NCI-H2029 treated with DMSO at 0.1 percent for 48 hours (cell line): ENCODE measurements at places on chromosomes 1 and 21.

DNA sequence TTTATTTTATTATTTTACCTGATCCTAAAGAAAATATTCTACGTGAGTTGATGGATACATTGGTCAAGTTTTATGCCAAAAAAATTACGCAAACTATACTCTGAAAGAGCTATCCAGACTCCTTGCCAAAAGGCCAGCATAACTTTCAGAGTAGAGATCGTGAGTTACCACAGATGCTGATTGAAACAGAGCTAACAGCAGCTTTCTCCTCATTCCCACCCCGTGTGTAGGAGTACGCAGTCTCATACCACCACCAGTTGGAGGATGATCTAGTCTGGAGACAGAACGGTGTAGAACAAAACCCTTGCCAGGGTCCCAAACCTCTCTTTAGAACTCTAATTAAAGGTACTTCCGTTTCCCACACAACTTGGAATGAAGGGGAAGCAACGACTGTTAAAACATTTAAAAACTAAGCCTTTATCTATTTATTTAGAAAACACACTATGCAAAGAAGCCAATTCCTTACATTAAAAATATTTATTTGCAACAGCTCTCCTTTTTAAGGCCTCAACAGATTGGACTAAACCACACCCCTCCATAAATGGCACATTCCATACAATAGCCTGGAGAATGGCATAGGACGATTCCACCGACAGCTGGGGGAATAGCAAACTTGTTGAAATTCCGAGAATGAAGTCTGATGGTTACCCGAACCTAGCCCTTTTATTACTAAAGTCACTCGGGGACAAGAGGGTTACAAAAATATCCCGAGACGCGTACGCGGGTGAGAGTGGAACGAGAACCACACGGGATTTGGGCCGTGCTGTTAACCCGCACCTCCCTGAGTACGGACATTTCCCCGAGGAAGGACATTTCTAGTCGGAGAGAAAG lies 1.4 kb downstream of the NUCKS1 start:
- DNase-seq = peak; percentile 27

- no peak for DNase-seq
Measured at GRCh38 chr1:89971600-89971999, 23.3 kb upstream of the ZNF326 start.

- DNase-seq = no peak
Measured at GRCh38 chr21:45724345-45724961, 80.9 kb downstream of the PCBP3 start.

DNA sequence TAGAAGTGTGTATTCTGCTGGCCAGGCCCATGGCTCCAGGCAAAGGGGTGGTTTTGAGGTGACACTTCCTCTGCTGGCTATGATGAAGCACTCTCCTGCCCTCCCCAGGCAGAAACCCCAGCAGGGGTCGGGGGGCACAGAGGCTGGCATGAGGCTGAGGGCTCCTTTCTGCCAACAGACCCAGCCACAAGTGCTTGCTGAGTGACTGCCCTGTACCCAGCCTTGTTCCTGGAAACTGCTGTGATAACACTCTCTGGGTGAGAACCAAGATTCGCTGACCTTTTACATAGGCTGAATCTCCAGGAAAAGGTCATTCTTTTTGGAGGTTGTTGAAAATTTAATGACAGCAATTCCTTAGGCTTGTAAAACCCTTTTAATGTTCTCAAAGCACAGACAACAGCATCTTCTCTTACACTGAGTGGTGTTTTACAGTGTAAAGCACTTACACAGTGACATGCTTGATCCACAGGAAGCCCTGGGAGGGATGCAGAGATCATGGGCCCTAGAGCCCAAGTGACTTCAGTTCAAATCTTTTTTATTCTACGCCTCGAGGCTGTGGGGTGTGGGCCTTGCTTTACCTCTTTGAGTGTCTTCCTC lies 155.5 kb upstream of the FGGY start:
- DNase-seq = no peak

DNA sequence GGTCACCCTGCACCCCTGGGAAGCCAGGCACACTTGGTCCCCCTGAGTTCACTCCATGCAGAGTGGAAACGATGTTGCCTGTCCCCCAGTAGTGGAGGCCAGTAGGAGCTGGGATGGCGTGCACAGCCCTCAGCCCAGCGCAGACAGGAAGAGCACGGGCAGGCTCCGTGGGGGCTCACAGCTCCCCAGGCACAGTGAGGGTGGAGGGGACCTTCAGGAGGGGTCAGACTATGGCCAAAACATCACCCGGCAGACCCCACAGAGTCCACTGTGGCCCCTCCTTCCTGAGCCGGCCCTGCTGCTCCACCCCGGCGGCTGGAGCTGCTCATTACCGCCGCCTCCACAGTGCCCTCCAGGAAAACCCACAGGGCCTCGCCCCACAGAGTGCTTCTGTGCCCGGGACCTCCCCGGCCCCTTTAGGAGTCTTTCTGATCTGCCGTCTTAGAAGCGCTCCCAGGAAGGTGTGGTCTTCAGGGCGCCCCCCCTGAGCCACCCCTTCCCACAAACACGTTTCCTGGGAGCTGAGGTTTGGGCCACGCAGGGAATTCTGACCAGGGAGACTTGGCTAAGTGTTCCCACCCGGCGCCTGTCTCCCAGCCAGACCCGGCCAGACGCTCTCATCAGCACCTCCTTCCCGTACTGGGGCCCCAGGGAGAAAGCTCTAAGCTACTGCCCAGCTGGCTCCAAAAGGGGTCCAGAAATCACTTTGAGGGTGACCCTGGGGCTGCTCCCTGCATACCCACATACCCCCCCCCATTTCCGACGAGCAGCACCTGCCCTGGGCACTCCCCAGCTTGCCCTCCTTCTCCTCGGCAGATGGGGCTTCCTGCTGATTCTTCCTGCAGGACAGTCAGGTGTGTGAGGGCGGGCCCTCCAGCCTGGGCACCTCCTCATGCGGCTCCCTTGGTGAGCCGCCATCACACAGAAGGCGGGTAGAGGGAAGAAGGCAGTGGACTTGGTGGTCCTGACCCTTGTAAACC lies 38.8 kb downstream of the RIPK4 start:
- DNase-seq = no peak

DNA sequence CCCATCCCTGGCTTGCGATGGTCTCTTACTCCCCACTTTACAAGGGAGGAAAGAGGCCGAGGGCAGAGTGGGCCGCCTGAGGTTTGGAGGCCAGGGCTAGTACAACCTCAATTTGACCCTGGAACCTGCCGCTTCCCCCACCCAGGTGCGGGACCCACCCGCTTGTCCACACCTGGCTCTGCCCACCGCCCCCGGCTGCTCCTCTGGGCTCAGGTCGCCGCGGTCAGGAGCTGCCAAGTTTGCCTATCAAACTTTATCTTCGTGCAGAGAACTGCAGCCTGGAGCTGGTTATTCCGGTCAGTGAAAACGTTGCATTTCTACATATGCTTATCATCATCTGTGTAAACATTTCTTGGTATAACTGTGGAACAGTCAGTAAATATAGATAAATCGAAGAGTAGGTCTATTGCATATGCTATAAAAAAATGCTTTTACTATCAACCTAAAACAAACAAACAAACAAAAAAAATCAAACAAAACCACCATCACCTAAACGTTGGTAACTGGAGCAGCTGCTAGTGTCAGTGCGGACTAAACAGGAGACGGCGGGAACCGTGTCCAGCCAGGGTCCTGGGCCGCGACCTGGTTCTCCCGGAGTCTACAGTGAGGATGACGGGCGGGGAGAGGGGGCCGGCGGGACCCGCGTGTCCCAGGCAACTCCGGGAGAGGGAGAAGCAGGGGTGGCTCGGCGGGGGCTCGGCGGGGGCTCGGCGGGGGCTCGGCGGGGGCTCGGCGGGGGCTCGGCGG lies 906 bp upstream of the ADARB1 start:
- no peak for DNase-seq

GRCh38 chr1:162463021-162463420 lies 34.6 kb upstream of the UHMK1 start:
- no peak for DNase-seq

- no peak for DNase-seq
Measured at GRCh38 chr1:201026836-201027235, 3.3 kb upstream of the KIF21B start.

DNA sequence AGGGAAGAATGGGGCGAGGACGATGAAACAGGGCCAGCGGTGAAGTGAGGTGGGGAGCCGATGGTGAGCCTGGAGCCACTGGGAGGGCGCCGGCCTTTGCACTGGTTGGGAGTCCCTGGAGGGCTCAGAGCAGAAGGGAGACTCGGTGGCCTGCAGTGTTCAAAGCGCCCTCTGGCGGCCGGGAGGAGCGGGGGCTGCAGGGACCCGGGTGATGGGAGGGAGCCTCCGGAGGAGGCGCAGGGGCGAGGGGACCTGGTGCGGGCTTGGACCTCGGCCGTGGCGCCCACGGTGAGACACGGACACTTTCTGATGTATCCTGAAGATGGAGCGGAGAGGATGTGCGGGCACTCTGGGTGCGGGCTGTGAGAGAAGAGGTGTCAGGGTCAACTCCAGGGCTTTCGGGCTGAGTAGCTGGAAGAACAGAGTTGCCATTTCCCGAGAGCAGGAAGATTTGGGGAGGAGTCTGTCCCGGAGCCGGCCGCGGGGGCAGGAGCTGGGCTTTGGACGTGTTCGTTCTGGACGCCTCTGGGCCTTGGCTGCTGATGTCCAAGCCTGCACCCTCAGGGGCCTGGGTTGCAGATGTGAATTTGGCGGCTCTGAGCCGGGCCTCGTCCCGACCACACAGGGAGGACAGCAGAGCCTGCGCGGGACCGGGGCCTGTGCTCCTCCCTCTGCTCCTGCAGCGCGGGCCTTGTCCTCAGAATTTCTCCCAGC lies 29.7 kb downstream of the HEYL start:
- DNase-seq = peak; percentile 95

GRCh38 chr1:57319165-57319564 lies 104.7 kb downstream of the DAB1 start:
- no peak for DNase-seq

DNA sequence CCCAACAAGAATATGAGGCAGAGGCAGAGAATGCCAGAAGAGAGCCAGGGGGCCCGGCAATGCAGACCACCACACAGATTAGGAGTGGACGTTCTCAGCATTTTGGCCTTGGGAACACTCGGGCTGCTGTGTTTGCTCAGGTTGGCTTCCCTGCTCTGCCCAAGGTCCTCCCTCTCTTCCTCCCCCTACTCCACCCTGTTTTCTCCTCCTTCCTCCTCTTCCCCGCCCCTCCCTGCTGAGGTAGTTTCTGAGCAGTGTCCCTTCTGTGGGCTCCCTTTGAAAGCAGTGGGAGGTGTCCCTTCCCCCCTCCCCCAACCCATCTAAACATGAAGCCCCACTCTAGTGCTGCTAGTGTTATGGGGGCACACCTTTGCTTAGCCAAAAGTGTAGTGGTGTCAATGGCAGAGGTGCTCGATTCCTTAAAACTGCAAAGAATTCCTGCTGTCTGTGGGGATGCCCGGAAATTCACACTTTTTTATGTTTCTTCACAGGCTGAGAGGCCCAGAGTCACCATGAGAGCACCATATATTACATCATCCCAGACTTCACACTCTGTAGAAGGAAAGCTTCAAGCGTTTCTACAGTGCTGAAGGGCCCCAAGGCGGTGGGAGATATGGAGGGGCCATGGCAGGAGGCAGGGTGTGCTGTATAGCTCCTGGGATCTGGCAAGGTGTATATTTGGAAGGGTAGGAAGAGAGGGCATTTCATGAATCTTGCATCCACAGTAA lies at the start of gene HHIPL2:
Gene HHIPL2 (minus strand): TSS at position 161 of the 728 bp plus-strand sequence. CDS start 60 bp downstream, at position 101.
- DNase-seq = no peak

GRCh38 chr1:156086256-156086662 lies 4.0 kb upstream of the MEX3A start:
- DNase-seq = peak; percentile 56
